Fibroblast of the aortic adventitia (primary cell): ENCODE measurements at places on chromosomes 2 and 18. TPM values are rescaled to one million over a fixed set of nuclear protein-coding genes. Genes with fewer than 3 reads are reported as not detected.

Gene SCYGR4
- not detected in 2 replicates for total RNA-seq

Gene NFE2L2
- total RNA-seq: 121 and 127 TPM in 2 replicates

Gene TMEM247
- total RNA-seq: not detected in 2 replicates

Gene GNLY
- not detected in 2 replicates for total RNA-seq

Gene KCNK3
- total RNA-seq: 2.3 TPM in 1 of 2 replicates, not detected in the other

Gene CXCR4
- 0.27 and 1.2 TPM in 2 replicates for total RNA-seq

Gene LINC00305
- not detected in 2 replicates for total RNA-seq

Gene CENPA
- total RNA-seq: 9.2 TPM in 1 of 2 replicates, not detected in the other

Gene DNAH6
- under 0.01 and 0.49 TPM in 2 replicates for total RNA-seq

Gene RAD51AP2
- total RNA-seq: 0.09 TPM in 1 of 2 replicates, not detected in the other

Gene PTPRM
- total RNA-seq: 64.2 and 65.3 TPM in 2 replicates

Gene PPP1R7
- 41.2 and 70.0 TPM in 2 replicates for total RNA-seq

Gene MREG
- total RNA-seq: 2.2 and 2.8 TPM in 2 replicates

Gene PLGLB1
- total RNA-seq: 1.5 and 4.9 TPM in 2 replicates
